ENCODE measurements at places on chromosomes 2 and 18.

- no peak for DNase-seq
These were observed 4.4 kb downstream of the CENPO start for GRCh38 chr2:24797644-24798043.

DNA sequence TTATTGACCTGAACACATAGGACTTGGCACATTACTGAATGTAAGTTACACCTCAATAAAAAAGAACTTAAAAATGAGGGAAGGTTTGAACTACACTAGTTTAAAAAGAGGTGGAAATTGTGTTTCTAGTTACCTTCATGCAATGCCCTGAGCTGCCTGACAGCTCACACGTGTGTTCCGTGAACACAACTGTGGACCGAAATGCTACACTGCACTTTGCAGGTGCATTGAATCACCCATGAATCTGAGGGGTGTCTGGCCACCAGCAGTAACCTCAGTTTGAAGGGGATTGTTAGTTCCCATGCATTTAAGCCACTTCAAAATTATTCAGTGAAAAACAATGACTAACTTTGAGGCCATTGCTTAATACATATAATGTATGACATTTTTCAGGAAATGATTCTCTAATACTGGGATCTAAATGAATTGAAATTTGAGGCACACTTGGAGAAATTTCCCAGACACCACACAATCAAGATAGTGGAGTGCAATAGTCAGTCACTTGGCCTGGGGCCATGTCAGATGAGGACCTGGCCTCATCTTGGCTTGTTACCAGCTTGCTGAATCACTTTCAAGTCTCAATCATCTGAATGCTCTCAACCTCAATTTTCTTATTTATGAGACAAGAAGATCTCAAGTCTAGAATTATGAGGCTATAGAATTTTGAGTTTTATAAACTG, 59.3 kb downstream of the MYL12B start:
- DNase-seq, result no peak

- DNase-seq, result no peak
These were observed at the start of gene SULT1C4 for GRCh38 chr2:108377815-108378630. SULT1C4 (plus strand) TSS chr2:108377954; CDS start chr2:108378338, 384 bp downstream.

DNA sequence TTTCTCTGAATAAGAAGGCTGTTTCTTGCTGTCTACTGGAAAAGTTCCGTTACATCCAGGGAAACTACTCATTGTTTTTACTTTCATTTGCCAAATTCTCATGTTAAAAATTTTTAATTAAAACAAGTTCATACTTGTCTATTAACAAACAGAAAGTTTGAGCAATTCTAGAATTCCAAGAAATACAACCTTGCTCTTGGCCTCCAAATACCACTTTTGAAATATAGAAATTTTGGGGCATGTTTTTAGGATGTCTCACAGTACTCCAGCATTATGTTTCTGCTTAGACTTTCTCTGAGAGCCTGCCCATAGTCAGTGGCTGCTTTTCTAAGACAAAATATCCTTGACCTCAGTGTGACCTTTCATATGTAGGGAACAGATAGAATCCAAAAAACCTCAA, 228.7 kb upstream of the RND3 start:
- DNase-seq, result no peak

DNA sequence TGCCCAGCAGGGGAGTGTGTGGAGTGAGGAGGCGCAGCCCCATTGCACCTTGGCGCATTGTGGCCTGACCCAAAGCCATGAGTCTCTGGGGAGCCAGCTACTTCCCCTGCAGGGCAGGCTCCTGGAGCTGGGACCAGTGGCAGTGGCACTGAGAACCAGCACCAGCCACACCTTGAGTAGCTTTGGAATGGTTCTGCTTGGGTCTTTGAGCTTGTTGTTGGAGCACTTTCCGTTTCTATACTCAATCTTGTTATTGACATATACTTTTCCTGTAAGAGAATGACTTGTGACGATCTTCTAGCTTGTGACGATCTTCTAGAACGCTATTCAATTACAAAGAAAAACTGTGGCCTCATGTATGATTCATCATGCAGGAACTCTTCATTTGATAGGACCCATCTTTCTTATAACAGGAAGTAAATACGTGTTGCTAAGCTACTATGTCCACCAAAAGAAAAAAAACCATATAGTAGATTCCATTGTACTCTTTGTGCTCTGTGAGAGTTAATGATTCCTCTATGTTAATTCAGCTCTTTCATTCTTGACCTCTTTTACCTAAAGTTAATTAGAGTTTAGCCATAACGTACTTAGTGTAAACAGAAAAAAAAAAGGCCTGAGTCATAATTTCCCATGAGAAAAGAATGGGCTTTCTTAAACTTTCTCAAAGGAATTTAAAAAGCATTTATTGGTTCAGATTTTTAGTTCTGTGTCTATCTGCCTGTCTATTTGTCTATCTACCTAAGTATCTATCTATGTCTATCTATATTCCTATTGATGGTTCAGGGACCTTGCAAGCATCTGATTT, 113.1 kb downstream of the GATA6 start:
- DNase-seq, result no peak

GRCh38 chr2:240888130-240888889, 7.6 kb downstream of the MAB21L4 start:
- DNase-seq, result no peak

- DNase-seq, result no peak
These were observed 67.8 kb downstream of the QPCT start for GRCh38 chr2:37412231-37412630.

DNA sequence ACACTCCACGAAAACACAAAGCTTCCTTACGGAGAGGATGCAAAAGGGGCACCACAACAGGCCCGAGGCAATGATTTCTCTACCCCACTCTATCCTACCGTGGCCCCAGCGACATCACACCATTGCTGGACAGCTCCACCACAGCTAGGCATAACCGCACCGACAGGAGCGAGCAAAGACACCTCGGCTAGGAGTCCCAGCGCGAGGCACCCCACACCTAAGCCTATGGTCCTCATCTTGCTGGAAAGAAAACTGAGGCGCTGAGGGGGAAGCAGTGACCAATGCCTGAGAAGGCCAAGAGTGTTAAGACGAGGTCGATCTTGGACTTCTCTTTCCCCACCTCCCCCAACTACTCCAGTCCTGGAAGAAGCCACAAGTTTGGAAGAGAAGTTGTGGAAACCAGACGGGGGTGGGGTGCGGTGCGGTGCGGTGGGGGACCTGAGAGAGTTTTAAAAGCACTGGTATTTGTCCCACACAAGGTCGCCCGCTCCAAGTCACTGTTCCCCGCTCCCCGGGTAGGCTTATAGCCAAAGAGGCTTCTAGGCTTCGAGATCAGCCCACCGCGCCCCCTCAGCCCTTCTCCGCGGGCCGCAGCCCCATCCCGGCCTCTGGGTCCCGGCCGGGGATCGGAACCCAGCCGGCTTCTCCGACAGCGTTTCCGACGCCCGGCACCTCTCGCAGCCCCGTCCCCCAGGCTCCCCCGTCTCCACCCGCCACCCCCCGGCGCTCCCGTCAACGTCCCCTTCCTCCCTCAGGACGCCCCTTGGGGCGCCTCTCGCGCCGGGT, 766 bp downstream of the PDE6D start:
- no peak for DNase-seq

DNA sequence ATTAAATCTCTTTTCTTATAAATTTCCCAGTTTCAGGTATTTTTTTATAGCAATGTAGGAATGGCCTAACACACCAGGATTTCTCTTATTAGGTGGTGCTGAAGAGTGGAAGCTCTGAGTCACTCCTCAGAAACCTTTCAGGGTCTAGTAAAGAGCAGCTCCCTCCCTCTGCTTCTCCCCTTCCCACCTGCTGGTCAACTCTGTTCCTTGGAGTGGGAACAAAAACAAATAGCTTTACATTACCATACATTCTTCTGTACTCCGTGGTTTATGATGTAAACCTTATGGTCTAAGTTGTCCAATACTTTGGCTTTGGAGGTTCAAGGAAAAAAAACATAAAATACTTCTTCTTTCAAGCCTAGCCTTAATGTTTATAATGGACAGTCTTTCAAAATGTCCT, 2.7 kb upstream of the IL1R1 start:
- no peak for DNase-seq

DNA sequence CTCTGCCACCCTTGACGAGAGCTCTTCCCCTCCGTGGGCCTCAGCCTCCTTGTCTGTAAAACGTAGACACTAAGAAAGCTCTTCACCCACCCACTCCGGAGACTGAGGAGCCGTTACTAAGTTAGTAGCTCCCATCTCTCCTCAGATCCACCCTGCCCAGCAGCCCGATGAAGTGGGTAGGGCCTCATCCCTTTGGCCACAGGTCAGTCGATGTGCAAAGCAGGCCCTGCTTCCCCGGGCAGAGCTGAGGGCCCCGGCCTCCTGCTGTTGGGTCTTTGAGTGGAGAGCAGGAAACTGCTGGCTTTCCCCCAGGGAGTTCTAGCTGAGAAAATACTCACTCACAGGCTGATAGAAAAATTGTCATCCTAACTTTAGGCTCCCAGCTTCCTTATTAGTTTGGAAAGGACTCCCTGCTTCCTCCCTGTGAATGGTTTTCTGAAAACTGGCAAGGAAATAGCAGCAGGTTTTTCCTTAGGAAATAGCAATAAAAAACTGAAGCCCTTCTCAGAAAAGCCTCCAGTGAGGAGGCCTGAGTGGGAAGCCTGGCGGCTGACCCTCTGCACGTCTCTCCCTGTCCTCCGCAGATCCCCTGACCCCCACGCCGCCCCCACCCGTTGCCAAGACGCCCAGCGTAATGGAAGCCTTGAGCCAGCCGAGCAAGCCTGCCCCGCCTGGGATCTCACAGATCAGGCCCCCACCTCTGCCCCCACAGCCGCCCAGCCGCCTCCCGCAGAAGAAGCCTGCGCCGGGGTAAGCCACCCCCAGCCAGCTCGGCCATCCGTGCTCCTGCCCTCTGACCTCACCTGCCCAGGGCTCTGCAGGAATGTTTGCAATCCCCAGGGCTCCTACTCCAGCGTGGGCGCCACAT, 30.2 kb downstream of the ITGB1BP1 start:
- DNase-seq, result no peak

DNA sequence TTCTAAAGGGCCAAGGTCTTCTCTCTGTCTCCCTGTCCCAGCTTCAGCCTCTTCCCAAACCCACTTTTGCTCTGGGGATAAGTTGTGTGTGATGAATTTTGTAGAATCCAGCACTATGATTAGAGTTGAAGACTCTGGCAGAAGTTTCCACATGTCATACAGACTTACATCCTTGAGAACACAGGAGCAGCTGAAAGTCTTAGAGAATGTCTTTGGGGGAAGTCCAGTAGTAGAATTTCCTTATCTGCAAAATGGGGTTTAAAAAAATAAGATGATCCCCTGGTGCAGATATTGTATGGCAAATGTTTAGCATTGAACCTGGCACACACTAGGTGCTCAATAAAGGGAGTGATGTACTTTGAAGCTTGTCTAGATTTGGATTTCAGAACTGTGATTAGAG, 65.2 kb downstream of the TMEM247 start:
- no peak for DNase-seq

GRCh38 chr2:98489971-98490962, 45.6 kb downstream of the INPP4A start:
- DNase-seq, result no peak

- no peak for DNase-seq
These were observed 2.9 kb upstream of the COQ10B start for GRCh38 chr2:197450465-197450864.

DNA sequence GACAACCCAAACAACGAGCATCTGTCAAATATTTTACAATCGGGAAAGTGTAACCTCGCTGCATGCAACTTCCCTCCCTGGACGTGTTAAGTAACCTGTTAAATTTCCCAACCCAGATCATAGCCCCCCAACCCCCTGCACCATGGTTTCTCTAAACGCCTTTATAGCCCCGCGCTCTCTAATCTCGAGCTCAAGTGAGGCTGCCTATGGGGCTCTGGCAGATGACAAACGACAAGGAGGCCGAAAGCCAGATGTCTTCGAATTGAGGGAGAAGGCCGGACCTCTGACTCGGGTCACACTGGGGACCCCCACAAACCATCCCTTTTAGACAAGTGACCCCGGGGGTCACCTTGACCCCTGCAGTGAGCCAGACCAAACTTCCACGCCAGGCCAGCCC, 526 bp downstream of the COX7A2L start:
- DNase-seq, result no peak

GRCh38 chr2:70936165-70936978, 672 bp downstream of the ATP6V1B1 start:
- DNase-seq, result no peak

DNA sequence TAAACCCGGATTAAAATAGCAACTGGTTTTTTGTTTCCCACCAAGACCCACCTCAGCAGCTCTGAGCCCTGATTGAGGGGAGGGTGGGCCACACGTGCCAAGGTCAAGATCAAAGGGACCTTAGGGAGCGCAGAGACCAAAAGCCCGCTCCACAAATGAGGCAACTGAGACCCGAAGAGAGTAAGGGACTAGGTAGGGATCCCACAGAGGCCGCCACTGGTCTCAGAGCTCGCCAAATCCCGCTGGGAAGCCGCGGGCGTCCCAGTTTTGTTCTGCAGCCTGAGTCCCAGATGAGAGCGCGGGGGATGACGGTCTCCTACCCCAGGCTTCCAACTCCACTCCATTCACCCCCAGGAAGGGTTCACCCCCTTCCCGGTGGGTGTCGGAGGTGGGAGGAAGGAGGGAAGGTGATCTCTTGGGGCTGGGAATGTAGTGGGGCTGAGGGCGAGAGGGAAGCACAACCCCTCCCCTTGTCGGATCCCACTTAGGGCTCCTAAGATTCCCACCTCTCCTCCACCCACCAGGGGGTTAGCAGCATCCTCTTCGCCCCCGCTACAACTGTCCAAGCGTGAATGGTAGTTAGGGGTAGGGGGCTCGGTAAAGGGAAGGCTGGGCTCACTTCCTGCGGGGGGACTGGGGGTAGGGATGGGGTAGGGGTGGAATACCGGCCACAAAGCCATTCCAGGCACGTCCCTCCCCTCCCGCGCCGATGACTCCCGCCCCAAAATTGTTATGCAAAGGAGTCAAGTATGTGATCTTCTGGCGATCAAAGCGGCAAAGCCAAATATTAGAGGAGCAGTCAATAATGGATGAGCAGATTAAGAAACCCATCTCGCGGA, 7.3 kb upstream of the EN1 start:
- no peak for DNase-seq

GRCh38 chr2:23027396-23027795, 357.6 kb upstream of the KLHL29 start:
- no peak for DNase-seq

DNA sequence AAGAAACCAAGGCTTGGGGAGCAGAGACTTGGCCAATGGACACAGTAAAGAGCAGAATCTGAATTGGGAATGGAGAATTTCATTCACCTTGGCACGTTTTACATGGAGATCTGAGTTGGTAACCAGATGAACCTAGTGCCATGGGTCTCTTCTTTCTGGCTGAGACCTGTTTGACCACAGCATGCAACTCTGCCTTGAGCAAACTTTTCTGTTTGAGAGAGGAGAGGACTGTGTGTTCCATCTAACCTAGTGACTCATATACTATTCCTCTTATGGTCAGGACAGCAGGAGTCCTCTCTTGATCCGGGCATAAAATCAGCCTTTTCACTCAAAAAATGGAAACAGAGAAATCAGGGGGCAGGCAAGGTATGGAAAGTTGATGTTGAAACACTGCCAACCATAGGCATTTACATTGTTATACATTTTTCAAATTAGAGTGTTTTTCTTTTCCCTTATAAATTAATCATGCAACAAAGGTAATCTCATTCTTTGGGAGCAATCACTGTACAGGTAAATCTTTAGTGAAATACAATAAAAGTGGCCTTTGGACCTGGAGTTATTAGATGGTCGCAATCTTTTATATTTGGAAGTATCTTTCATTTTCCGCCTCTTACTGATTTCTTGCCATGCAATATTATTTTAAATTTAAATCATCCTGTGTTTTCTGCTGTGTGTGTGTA, 86.7 kb downstream of the NRP2 start:
- no peak for DNase-seq

All from thoracic aorta (tissue), 2 donors.